Stimulated activated CD4-positive, alpha-beta T cell treated with anti-CD3 and anti-CD28 coated beads, Interleukin-2, amount 100 ng/mL, for 24 hours (primary cell): ENCODE measurements at places on chromosomes 16 and 17.

DNA sequence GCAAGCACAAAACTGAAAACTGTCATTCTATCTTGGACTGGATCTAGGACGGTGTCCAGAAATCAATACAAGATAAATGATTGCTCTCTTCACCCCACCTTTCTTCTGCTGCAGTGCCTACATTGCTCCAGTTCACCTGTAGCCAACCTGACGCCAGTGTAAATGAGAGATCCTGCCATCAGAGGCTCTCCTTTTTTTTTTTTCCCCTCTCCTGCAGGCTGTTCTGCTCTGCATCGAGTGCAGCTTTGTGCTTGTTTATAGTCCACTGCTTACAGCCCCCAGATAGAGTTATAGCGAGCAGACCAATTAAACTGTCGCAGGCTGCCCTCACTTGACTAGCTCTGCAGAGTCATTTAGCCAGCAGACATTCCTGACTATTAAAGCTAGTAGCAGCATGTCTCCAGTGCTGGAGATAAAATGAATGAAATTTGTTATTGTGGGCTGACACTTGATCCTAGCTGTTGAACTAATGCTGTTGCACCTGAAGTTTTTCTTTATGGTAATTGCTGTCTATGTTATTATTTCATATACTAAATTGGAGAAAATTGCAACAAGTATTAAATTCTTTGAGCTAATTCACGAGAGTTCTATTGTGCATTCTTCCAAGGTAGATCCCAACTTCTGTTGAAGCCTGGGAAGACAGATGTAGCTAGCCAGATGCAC, 257.1 kb downstream of the FTO start:
- no peak for DNase-seq

- DNase-seq = no peak
Observed at GRCh38 chr17:46745376-46745775, 73.1 kb downstream of the WNT3 start.

GRCh38 chr16:1941162-1942046, 1.6 kb downstream of the MSRB1 start:
- no peak for DNase-seq

DNA sequence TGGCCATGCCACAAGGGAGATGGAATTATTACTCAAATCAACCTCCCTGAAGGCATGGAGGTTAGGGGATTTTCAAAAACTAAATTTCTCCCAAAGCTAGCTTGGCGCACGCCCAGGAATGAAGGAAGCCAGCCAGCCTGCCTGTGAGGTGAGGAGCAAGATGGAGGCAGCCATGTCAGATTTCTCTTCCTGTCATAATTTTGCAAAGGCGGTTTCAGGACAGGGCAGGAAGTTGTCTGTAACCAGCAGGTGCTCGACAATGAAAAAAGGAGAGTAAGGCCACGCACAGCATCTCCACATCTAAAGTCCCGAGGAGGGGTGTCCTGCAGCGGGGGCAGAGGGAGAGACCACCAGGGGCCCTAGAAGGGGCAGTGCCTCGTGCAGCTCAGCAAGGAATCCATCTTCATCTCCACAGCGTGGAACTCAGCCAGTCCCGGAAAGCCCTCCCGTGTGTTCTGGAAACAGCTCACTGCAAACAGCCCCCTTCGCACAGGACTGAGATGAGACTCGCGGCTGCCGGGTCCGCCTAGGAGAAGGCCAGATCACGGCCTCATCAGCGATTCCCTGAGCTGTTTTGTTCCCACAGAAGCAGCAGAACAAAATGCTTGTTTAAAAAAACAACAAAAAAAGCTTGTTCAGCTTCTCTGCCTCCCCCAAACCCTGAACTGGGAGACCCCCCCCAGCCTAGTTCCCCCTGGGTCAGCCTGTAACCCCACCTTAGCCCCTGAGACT, 47.8 kb downstream of the SLC7A5 start:
- DNase-seq = no peak

DNA sequence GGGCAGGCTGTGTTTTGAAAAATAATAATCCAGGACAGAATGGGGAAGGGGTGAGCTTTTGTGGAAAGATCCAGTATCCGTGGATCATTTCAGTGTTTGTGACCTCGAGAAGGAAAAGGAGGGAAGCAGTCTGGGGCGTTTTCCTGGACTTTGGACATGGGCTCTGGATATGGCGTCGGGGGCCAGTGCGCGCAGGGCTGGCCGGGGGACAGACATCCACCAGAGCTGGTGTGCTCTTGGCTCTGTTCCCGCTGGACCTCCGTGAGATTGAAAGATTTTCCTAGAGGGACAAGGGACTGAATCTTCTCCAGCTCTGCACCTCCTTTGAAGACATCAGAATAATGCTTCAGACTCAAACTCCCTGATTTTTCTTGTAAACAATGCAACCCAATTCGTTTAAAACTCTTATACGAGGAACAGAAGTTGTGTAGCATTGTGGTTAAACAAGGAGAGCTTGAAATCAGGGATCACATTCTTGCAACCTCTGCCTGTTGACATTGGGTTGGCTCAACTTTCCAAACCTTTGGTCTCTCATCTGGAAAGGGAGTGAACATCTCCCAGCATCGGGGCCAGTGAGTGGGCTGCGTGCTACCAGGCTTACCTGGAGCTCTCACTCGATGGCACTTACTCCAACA, 75.9 kb downstream of the C16orf95 start:
- no peak for DNase-seq

- DNase-seq = no peak
Observed at GRCh38 chr16:64225036-64225435, 896.8 kb downstream of the CDH11 start.

DNA sequence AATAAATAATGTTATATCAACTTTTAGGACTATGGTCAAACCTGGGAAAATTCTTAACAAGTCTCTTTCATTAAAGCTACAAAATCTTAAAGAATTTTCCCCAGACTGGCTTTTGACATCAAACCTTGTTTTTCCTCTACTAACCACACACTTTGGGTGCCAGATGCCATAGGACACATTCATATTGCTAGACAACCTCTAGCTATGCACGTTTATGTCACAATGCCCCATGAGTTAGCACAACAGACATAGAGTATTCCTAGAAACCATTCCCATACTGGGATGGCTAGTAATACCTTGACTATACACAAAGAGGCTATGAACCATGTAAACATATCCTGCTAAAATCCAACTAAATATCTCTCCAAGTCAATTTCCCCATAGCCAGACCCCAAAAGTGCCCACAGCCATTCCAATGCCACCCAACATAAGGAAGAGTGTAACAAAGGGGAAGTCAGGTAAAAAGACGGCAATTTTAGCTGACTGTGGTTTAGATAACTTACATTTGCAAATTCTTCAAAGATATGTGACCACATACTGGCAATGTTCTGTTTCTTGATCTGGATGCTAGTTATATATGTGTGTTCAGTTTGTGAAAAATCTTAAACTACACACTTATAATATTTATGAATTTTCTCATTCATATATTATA, 23.4 kb downstream of the SMURF2 start:
- no peak for DNase-seq

GRCh38 chr17:42225646-42226045, 31.4 kb upstream of the GHDC start:
- no peak for DNase-seq

GRCh38 chr16:81542609-81543570, 98.3 kb downstream of the CMIP start:
- DNase-seq = no peak

DNA sequence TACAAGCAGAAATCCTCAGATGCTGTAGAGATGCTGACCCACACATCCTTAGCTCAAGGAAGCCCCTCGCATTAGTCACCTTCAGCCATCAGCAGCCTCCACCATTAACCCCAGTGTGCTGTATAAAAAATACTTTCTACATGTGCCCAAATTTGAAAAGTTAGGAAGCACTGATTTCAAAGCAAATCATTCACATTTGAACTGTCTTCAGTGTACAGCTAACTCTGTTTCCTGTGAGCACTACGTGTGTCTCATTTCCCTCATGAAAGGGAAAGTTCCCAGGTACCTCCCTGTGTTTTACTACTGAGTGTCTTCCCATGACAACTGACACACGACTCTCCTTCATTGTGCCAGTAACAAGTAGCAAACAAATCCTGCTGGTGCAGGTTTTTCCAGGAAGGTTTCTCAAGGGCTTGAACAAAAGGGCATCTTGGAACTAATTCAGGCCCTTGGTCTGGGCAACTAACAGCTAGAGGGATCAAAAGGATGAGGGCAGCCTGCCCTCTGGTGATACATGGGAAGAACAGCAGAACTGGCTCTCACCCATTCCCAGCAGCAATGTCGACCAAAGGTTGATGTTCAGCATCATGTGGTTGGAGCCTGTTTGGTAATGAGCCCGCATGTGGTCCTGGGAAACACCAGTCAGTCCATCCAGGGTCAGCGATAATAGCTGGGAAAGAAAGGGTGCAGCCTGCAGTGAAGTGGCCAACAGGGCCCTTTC, 4.0 kb downstream of the SLC35B1 start:
- DNase-seq = no peak

DNA sequence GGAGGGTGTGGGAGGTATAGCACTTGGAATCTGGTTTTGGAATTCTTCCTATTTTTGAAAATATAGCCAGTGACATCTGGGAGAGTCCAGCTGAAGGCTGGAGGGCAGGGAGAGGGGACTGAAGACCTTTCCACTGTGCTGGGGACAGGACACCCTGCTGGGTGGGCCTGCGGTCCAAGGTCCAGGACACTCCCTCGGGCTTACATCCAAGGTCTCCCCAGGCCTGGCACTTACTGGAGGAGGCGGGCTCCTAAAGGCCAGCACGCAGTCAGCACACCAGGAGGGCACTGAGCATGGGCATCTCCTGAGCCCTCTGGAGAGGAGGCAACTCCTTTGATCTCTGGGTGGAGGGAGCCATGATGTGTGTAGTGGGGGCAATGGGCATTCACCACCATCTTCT, 35.5 kb upstream of the ETV4 start:
- DNase-seq = no peak

GRCh38 chr17:31758646-31759045, 100.4 kb downstream of the COPRS start:
- no peak for DNase-seq

DNA sequence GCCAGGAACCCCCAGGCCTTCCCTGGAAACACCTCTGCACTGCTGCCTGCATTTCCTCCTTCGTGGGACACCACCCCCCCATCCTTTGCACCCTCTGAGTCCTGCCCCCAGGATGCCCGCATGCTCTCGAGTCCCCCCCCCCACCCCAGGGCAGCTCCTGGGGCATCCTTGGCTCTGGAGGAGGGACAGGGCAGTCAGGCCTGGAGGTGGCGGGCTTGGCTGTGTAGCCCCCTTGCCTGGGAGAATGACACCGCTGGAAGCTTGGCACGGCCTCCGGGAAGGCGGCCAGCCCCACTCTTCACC, 98.9 kb upstream of the GSE1 start:
- no peak for DNase-seq

DNA sequence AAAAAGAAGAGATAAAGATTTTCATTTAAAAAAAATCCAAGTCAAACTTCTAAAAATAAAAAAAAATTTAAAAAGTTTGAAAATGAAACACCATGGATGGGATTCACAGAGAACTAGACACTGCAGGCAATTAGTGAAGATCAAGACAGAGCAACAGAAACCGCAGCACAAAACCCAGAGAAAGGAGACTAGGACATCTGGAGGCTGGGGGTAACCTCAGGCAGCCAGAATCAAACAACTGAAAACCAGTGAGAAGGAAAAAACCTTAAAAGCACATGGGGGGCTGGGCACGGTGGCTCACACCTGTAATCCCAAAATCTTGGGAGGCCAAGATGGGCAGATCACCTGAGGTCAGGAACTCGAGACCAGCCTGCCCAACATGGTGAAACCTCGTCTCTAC, 30.6 kb downstream of the LITAFD start:
- DNase-seq = no peak

- DNase-seq = no peak
Observed at GRCh38 chr17:77496831-77497577, 356.2 kb downstream of the SEC14L1 start.

- DNase-seq = no peak
Observed at GRCh38 chr17:19270704-19271611, 33.8 kb downstream of the EPN2 start.

DNA sequence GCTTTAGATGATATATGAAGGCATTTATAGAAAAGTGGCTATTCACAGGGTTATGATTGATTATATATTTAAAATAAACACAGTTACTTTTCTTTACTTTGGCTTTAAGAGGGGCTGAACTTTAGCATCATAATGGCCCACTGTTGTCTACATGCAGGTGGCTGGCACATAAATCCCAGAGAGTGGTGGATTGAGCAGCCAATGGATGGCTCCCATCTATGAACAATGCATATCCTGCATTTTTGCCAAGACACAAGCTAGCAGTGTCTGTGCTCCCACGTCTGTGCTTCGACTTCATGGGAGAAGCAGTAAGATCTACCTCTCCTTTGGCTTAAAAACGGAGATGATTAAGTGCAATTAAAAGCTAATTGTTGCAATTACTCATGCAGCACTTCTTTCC, 373.2 kb upstream of the CDH11 start:
- no peak for DNase-seq

- no peak for DNase-seq
Observed at GRCh38 chr16:79651363-79651762, 50.8 kb upstream of the MAF start.

GRCh38 chr16:22977294-22977697, 163.3 kb downstream of the HS3ST2 start:
- DNase-seq = no peak

GRCh38 chr17:29116804-29117753, 63.1 kb downstream of the MYO18A start:
- DNase-seq = peak; percentile 86

DNA sequence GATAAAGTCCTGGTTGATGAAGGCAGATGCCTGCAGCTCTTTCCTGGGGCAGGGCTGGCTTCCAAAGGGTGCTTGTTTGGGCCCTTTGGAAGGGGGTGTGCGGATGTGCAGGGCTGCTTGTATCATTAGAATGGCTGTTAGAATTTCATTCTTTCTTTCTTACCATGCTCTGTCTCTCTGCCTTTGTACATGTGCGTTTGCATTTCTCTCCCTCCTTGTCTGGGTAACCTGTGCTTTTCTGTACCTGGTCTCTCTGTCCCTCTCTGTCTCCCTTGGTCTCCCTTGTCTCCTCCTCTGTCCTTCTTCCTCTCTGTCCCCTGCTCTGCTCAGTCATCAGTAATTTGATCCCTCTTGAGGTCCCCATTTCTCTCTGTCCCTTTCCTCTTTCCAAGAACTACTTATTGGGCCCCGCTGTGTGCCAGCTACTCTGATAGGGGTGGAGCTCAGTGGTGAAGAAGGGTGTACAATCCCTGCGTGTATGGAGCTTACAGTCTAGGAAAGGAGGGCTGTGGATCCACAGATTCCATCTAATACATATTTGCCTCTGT, 69.3 kb downstream of the PLCG2 start:
- DNase-seq = no peak

- DNase-seq = no peak
Observed at GRCh38 chr17:59341922-59342321, 10.5 kb downstream of the YPEL2 start.

GRCh38 chr16:80015566-80015965, 415.0 kb upstream of the MAF start:
- no peak for DNase-seq

DNA sequence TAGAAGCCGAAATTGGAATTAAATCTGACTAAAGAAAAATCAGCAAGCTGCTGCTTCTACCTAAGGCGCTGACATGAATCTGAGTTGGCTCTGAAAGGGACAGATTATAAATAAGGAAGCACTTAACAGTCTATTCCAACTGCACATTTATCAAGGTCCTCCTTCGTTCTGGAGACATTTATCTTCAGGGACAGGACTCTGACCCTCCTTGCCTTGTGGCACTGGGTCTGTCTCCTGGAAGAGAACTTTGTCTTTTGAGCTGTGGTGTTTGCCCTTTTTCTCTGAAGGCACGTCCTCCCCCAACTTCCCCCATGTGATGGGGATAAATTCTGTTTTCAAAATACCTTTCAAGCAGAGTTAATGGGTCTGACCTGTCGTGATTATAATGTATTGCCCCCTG, 47.0 kb upstream of the MARCHF10 start:
- no peak for DNase-seq

- DNase-seq = no peak
Observed at GRCh38 chr17:63042256-63042812, 76.3 kb downstream of the TANC2 start.
